ENCODE measurements at places on chromosomes 1 and 21.

DNA sequence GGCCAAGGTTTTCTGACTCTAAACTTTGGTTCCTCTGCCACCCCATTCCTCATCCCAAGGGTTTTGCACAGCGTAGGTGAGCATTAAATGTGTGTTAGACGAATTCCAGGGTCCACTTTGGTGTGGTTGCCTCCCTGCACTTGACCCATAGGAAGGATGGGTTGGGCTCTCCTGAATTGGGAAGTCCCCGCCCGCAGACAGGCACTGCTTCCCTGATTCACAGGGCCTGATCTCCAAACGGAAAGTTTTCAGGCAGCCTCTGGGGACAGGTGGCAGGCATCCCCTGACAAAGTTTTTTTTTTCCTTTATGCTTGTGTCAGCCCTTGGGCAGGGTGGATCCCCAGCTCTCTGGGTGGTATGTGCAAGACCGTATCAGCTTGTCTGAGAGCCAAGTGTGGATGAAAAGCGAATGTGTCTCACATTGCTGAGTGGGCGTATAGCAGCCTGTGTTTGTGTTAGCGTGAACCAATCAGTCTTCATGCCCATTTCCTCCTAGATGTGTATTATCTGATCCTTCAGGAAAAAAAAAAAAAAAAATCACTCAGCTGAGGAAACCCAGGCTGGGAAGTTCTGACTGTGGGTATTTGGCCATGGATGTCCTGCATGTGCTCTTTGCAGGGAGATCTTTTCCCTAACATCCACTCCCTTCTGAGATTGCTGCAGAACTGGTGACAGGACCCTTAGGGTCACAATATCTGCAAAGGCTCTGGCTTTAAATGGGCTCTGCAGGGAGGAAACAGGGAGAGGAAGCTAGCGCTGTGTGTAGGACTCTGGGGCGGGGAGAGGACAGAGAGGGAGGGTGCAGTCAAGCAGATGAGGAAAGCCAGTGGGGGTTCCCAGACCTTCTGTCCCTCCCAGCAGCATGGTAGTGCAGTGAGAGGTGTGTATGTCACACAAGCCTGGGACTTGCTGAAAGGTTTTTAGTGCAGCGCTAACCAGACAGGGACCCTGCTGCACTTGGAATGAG, 42.2 kb upstream of the TRABD2B start:
- DNase-seq: no peak

GRCh38 chr1:208280681-208281450, 36.7 kb upstream of the PLXNA2 start:
- no peak for DNase-seq

DNA sequence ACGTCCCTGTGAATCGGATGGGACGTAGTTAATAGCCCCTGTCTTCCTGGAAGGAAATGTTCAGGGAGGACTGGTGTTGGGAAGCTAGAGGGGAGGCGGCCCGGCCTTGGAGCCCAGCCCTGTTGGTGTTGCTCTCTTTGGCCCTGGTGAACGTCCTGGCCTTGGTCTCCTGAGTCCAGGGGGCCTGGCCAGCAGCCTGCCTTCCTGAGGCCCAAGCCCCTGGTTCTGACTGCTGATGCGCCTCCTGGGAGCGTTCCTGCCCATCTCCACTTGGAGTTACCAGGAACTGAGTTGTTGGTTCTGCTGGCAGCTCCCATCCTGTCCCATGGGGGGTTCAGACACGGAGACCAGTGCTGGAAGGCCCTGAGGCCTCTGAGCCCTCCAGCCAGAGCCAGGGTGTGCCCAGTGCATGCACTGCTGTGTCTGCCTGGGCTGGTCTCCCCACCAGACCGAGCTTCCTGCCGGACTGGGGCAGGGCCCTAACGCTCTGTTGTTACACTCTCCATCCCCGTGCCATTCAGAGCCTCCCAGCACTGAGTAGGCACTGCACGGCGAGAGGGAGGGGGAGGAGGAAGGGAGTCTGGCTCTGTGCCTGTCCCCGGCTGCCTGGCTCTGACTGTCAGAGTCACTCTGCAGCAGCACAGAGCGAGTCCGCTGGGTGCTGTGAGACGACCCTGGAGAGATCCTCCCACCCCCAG, 382.5 kb upstream of the VAMP3 start:
- DNase-seq: no peak

DNA sequence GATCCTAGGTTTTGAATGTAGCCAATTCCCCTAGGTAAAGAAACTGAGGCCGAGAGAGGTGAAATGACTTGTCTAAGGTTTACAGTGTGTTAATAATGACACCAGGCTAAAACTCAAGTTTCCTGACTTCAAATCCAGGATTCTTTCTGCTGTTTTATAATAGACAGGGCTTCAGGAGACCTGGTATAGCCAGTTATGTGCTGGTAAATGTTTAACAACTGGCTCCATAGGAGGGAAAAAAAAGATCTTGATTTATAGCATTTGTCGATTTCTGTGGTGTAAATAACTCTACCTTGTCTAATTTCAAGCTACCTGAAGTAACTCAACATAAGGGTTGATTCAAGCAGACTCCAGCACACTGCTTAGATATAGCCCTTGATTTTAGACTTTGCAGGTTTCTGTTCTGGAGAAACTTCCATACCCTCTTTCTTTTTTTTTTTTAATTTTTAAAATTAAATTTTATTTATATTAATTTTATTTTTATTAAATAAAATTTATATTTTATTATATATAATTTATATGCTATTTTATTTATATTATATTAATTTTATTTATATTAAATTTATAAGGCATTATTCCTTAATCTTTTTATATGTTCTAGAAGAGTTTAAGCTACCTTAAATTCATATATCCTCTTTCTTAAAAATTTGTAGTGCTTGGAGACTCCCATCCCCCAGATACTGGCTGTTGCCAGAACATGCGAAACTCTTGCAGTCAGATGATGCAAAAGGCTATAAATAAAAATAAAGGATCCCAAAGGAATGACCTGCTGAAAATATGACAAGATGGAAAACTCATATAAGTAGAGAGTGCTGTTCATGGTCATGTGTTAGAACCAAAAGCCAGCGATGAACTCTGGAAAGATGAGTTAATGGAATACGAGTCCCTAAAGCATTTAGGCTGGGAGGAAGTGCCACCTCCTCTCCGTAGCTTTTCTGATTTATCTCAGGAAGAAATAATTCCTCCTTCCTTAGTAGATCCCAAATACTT, 35.4 kb upstream of the SRSF10 start:
- DNase-seq: no peak

DNA sequence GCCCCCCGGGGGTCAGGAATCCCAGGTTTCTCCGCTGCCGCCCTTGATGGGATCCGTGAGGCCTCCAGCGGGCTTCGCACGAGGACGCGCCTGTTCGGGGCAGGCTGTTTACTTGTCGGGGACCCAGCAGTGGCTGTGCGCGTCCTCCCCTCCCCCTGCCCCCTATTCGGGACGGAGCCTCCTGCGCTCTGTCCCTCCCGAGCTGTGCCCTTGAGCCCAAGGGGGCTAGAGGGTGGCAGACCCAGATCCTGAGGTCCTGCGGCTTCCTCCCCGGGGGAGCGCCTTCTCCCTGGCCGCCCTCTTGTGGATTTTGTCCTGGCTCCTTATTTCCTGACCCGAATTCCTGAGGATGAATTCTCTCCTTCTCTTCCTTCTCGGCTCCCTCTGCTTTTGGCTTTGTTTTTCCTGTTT, 38.4 kb downstream of the PIK3CD start:
- DNase-seq: no peak

DNA sequence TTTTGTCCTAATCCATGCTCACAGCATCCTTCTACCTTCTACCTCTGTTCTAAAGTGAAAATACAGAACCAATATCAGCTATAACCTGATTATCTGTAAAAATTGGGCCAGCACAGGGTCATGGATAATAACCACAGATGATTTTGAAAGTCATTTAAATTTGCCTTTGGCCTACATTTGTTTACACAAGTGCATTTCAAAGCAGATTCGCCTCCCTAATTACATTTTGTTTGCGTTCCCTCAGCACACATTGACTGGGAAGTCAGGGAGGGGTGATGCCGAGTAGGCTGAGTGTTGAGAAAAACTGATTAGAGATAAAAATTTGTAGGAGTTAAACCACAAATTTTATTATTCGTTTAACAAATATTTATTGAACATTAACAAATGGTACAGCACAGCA, 19.2 kb upstream of the RGS8 start:
- DNase-seq: no peak

DNA sequence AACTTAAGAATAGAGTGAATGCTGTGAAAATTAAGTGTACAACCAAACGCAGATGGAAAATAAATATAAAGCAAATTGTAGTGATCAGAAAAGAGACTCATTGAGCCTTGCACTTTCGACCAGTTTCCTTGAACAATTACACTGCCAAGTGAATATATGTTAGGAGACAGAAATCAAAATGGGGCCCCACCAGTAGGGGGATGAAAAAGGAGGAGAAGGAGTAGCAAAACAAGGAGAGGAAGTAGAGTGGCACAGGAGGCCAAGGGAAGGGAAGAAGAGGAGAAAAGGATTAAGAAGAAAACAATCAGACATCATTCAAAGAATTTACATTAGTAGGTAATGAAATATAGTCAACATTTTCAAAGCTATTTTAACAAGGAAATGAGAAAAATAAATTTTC, 1770.6 kb downstream of the PLA2G4A start:
- no peak for DNase-seq

- DNase-seq: no peak
Observed at GRCh38 chr1:168087696-168088095, 49.0 kb downstream of the GPR161 start.

- DNase-seq: no peak
Observed at GRCh38 chr1:19435851-19436455, 49.4 kb downstream of the CAPZB start.

DNA sequence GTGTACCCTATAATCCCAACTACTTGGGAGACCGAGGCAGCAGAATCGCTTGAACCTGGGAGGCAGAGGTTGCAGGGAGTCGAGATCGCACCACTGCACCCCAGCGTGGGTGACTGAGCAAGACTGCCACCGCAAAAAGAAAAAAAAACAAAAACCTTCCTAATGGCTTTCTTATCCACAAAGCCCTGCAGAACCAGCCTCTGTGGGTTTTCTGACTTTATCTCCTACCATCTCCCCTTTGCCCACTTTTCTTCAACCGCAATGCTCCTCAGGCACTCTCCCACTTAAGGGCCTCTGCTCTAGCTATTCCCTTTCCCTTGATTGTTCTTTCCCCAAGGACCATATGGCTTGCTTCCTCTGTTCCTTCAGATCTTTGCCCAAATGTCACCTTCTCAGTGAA, 67.9 kb upstream of the PUM1 start:
- DNase-seq: no peak

DNA sequence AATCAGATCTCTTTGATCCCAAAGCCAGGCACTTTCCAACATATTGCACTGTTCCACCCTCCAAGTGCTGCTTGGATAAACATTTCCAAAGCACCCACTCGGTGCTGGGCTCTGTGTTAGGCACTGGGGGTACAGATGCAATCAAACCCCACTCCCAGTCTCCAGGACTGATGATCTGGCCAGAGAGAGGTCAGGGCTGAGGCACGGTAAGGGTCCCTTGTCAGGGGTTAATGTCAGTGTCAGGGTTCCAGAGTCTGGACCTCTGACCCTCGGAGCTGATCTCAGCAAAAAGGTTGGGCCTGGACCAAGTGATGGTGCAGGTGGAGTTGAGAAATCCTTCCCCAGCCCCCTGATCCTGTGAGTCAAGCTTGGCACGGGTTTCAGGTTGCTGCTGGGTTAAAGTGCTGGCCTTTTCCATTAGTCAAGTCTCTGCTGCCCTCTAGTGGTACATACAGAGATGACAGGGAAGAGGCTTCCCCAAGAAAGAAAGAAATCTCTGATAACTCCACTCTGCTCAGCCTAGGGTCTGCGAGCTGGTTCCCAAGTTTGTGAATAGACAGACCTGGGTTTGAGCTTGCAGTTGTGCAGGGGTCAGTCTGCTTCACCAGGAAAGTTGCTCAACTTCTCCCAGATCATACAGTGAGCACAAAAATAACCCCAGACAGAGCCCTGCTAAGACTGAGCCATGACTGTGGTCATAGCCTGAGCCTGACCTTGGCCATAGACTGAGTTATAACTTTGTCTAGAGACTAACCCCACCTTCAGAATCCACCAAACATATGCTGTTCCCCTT, 74.6 kb downstream of the DMRTA2 start:
- DNase-seq: no peak

DNA sequence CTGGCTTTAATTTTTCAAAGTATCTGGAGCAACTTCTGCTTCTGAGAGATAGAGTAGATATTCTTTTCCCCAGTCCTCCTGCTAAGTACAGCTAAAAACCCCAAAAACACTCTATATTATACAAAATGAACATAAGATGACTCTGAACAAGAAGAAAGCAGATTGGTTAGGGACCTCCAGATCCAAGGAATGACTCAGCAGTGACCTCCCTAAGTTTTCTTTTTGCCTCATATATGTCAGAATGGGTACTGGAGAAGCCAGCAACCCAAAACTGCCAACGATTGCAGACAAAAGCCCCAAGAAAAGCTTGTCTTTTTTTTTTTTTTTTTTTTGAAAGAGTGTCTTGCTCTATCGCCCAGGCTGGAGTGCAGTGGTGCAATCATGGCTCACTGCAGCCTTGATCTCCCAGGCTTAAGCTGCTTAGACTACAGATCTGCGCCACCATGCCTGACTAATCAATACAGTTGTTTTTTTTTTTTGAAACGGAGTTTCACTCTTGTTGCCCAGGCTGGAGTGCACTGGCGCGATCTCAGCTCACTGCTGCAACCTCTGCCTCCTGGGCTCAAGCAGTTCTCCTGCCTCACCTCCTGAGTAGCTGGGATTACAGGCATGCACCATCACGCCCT, 22.7 kb downstream of the NDUFS5 start:
- no peak for DNase-seq

DNA sequence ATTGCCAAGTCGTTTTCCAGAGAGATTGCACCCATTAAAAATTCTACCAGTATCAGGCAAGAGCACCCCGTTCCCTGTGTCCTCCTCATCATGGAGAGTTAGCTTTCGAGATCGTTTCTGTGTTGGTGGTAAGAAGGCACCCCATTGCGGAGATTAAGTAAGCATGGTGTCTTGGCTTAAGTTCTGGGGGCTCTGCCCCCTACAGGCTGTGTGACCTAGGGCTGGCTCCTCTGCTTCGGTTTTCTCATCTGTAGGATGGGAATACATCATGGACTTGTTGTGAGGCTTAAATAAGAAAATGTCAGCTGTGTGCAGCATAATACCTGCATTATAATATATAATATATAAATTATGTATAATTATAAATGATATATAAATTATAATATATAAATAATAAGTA, 36.8 kb upstream of the TENT5C start:
- DNase-seq: no peak

- DNase-seq: no peak
Observed at GRCh38 chr1:83718338-83718737, 280.6 kb downstream of the TTLL7 start.

- no peak for DNase-seq
Observed at GRCh38 chr1:195278644-195279043, 1329.6 kb downstream of the KCNT2 start.

- DNase-seq: no peak
Observed at GRCh38 chr1:186819126-186819525, 9.6 kb upstream of the PLA2G4A start.

DNA sequence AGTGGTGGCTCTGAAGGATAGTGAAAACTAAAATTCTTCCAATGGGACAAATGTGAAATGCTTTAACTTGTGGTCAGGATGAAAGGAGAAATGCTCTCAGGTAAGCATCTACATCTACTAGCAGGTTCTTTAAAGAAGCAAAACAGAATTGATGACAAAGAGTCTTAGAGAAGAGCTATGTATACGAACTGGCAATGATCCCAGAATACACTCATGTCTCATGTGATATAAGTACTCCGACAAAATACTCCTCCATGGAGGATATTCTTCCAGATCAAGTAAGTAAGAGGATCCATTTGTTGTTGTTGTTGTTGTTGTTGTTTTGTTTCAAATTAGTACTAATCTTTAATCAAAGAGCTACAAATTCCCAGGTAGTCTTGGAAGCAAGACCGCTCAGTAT, 174.0 kb upstream of the ATP1B1 start:
- no peak for DNase-seq

Measured in activated CD8-positive, alpha-beta memory T cell treated with anti-CD3 and anti-CD28 coated beads for 4 hours (primary cell).